Stimulated activated CD8-positive, alpha-beta memory T cell treated with anti-CD3 and anti-CD28 coated beads, Interleukin-4, amount 100 ng/mL, for 4 hours (primary cell): ENCODE measurements at places on chromosomes 16 and 17.

DNA sequence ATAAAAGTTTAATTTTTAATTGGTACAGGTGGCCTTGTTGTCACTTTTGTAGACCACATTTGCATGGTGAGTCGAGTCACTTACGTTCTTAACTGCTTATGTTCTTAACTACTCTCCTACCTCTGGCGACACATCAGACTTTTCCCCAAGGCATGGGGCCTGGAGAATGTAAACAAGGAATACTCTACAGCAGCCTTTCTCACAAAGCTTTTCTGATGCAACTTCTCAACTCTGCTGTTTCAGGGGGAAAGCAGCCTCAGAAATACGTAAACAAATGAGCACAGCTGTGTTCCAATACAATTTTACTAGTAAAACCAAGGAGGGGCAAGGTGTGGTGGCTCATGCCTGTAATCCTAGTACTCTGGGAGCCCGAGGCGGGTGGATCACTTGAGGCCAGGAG lies 6.9 kb downstream of the KARS1 start:
- no peak for DNase-seq

GRCh38 chr17:73203135-73203787 lies 10.4 kb downstream of the COG1 start:
- DNase-seq: no peak

DNA sequence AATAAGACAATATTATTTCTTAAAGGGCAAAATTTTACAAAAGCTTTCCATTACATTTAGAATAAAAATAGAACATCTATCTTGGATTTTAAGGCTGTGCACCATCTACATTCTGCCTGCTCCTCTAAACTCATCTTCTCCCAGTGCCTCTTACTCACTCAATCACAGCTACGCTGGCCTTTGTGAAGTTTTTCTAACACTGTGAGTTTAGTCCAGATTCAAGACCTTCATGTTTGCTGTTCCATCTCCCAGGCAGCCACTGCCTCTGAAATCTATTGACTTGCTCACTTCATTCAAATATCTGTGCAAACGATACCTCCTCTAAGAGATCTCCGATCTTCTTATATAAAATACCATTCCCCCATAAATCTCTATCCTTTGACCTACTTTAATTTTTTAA lies 673.4 kb upstream of the KIF2B start:
- no peak for DNase-seq

DNA sequence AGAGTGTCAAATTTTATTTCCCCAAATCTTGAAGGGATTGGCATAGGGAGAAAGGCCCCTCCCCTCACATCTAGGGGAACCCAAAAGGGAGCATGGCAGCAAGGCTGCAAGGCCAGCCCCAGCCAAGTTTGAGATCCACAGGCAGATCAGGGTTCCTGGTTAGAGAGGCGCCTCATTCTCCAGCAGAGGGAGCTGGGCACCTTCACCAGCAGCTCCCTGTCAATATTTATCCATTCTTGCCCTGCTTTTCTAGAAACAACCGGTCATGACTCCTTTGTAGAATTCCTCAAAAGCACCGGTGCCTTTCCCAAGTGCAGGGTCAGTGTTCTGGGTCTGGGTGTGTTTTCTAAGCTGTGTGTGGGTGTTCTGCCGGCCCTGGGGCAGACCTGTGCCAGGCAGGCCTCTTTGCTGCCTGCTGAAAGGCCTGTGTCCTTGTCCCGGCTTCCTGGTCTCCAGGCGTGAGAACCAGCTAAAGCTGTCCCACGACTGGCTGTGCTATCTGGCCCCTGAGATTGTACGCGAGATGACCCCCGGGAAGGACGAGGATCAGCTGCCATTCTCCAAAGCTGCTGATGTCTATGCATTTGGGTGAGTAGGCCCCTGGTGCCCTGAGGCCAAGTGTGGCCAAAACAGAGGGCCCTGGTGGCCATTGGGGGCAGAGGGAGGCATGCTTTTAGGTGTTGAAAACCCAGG lies 21.2 kb upstream of the LGALS9 start:
- no peak for DNase-seq

DNA sequence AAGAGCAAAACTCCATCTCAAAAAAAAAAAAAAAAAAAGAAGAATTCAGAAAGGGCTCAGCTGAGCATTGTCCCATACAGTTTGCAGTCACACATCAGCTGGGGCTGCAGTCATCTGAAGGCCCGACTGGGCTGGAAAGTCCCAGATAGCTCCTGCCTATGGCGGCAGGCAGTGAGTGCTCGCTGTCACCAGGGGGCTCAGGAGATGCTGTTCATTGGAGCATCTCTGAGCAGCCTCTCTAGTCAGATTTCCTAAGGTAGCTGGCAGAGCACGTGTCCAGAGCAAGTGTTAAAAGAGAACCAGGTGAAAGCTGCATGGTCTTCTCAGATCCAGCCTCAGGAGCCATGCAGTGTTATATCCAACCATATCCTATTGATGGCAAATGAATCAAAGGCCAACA lies 75.8 kb downstream of the WSCD1 start:
- DNase-seq: no peak

DNA sequence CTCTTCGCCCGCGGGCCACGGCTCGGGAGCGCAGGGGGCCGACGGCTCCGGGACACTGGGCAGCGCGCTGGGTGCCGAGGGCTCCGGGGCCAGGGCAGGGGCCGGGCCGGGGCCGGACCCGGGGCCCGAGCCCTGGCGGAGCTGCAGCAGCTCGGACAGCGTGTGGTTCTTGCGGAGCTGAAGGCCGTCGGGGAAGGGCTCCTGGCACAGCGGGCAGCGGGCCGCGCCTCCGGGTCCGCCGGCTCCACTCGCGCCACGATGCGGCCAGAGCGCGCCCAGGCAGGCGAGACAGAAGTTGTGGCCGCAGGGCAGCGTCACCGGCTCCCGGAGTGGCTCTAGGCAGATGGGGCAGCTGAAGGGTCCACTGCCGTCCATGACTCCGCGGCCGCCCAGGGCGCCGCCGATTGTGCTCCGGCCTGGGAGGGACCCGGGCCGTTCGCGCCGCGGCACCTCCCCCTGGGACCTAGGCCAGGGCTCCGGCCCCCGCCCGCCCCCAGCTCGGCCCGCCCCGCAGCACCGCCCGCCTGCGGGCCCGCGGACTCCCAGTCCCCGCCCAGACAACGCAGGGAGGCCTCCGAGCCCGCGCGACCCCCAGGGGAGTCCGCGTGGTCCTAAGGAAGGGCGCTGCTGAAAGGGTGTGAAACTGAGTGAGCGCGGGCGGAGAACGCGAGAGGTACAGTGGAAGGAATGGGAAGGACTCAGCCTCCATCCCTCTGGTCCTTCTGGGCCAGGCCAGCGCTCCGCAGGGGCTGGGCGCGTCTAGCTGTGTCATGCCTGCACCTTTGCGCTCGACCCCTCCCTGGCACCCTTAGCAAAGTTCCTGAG lies at the start of gene TRIM47:
Gene TRIM47 (minus strand): TSS at position 408 of the 825 bp plus-strand sequence. CDS start 33 bp downstream, at position 375.
- DNase-seq: no peak
